ENCODE measurements at places on chromosomes 4 and X.

DNA sequence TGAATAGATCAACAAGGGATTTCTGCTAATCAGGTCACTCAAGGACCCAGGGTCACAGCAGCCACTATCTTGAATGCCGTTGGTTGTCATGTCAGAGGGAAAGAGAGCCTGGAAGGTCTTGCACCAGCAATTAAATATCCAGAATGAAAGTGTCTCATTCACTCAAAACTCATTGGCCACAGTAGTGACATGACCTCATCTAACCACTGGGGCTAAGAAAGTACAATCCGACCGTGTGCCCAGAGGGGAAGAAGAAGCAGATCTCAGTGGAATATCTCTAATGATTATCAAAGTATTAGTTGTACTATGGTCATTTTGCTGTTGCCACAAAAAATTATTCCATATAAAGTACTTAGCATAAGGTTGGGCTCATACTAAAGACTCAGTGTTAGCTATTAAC, 210.0 kb downstream of the QDPR start:
- DNase-seq = no peak

GRCh38 chr4:56658528-56658927, 22.6 kb downstream of the HOPX start:
- no peak for DNase-seq

- no peak for DNase-seq
Measured at GRCh38 chrX:134664202-134664601, 5.9 kb upstream of the PLAC1 start.

DNA sequence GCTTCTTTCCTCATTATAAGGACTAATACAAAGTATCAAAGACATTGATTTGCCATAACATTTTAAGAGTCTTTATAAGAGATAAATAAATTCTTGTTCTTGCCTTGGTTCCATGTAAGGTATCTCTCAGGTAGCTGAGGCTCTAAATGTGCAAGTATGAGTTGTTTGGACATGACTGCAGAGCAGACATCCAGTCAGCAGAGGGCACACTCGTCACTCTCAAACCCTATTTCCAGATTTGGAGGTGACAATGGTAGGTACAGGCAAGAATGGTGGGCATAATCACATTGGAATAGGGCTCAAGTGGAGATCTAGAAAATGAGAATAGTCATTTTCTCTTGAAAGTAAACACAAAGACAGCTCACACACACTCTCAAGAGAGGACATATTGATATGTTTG, 133.3 kb upstream of the ZIC3 start:
- no peak for DNase-seq

- no peak for DNase-seq
Measured at GRCh38 chr4:7034262-7035081, 8.7 kb upstream of the TADA2B start.

DNA sequence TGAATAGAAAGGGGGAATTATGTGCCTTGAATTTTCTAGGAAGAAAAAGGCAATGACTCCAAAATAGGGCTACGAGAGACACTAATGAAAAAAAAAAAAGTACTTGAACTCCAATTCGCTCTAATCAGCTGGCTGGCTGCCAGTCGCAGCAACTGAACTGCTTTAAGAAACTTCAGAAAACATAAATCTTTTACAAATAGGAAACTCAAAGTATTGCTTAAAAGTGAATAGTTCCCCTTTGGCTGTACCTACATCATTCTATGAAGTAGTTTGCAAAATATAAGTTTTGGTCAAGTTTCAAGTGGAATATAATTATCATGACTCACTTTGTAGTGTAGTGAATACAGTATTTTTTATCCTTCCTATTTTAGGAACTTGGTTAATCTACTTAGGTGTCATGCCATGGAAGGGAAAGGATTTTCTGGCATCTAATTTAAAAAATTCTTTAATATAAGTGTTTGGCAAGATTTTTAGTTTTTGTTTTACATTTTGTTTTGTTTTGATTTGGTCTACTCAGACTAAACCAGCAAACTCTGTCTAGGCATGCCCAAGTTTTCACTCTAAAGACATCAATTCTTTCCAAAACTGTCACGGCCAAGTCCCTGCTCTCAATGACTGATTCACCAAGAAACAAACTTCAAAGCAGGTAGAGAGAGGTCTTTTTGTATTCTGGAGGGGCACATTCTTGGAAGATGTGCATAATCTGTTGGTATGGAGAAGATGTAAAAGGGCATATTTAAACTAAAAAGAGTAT, 382.4 kb upstream of the GALNT7 start:
- no peak for DNase-seq

DNA sequence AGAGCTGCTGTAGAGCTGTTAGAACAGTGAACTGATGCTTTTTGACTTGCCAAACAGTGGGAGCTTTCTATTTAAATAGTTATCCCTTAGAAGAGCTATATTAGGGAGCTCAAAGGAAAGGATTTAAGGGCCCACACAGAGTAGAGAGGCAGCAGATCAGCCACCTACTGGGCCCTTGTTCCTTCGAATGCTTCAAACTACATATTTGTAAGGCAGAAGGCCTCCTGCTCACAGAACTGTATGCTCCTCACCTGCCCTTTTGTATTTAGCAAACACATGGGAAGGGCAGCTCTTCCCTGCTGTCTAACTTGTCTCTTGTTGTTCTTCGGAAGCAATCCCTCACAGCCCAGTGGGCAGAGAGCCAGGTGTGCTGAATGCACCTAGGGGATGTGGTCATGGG, 38.0 kb downstream of the IL1RAPL1 start:
- DNase-seq = no peak

DNA sequence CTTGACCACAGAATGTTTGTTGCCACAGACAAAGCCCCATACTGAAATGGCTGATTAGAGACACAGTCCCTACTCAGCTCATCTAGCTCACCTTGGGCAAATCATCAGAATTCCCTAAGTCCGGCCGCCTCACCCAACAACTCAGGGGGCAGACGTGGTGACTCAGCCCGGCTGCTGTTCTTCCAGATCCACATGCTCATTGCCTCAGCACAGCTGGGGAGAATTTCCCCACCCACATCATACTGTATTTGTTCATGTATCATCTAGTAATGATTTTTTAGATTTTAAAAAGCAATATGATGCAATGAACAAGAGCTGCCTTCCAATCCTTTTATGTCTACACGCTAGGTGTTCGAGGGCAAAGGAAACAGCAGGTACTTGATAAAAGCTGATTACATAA, 333.8 kb upstream of the TENM3 start:
- no peak for DNase-seq
